Muscle of arm (tissue), 14 donors: ENCODE measurements at places on chromosomes 1 and 21.

- no peak for DNase-seq
Measured at GRCh38 chr1:40595623-40596022, 64.2 kb downstream of the ZNF684 start.

DNA sequence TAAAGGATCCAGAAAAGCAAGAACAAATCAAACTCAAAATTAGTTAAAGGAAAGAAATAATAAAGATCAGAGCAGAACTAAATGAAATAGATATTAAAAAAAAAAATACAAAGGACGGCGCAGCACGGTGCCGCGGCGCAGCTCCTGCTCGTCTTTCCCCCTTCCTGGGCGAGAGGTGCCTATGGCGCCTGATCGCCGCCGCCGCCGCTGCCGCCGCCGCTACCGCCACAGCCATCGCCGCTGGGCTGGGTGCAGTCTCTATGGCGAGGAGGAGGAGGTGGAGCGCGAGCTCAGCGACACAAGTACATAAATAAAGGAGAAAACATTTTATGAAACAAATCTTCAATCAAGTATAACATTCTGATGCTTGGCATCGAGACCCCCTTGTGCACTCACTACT is 77.6 kb upstream of the VANGL1 start:
- DNase-seq = no peak

DNA sequence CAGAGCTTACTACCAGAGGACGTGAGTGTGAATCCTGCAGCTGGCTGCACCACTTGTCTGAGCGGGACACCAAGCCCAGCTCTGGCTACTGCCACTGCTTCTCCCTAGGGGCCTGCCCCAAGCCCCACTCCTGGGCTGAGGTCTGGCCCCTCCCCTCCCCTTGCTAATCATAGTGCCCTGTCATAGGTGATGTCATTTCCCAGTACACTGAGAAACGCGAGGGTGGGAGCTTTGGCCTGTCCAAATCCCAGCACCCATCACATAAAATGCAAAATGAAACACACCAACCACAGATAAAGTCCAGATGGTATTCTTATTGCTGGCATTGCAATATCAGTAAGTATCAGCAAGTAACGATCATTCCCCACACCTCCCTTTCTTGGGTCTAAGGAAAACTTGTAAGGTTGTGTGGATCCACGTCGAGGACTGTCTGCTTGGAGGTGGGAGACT is 77.7 kb downstream of the TOMM20 start:
- DNase-seq = no peak

DNA sequence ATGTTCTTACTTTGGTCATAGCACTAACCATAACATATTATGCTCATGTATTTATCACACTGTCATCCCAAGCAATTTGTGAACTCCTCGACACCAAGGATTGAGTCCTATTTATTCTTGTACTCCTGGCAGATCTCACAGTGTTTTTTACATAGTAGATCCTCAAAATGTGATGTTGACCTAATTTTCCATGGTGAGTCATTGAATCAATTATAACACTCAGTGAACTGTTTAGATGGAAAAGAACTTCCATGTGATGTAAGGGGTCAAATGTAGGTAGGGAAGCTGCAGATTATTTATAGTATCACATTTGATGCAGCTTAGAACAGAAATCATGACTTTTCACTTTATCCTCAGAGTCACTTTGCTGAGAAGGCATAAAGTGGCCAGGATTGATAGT is 281.9 kb upstream of the ADAMTS5 start:
- DNase-seq = no peak

- no peak for DNase-seq
Measured at GRCh38 chr1:198199105-198199504, 42.3 kb downstream of the NEK7 start.

GRCh38 chr1:45410850-45411509 is 70.7 kb upstream of the MUTYH start:
- DNase-seq = no peak

DNA sequence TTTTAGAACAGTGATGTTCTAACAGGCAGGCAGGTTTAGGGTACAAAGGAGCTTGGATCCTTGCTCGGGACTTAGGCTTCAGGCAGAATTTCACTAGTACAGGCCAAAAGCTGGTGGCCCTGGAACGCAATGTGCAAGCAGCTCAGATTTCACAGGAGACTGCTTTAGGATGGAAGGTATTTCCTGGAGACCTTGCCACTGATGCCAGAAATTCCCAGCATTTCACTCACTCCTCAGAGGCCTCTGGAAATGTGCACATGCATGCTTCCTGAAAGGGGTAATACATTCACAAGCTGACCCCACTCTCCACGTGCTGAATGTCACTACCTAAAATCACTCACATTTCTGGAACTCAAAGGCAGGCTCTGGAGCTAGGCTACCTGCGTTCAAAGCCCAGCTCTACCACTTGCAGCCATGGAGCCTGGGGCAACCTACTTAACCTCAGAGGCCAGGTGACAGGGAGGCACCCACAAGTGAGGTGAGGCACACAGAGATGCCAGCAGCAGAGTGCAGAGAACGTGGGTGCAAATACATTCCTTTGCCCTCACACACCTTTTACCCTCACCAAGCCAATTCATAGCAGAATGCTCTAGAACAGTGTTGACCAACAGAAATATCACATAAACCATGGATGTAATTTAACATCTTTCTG is 56.5 kb downstream of the CDC7 start:
- DNase-seq = no peak

DNA sequence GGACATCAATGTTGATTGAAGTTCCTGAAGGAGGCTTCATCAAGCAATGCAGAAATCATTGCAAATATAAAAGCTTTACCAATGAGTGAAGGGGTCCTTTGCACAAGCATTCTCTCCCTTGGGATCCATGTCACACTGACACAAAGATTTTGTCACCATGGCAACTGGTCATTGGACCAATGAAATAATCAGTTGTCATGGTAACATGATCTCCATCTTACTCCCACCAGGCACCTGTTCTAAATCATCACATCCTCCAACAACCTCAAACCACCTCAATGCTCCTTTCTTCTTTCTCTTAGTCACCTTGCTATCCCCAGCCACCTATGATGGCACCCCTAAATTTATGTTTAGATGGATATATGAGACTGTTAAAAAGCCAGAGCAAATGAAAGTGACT is 13.5 kb upstream of the FOXJ3 start:
- no peak for DNase-seq

DNA sequence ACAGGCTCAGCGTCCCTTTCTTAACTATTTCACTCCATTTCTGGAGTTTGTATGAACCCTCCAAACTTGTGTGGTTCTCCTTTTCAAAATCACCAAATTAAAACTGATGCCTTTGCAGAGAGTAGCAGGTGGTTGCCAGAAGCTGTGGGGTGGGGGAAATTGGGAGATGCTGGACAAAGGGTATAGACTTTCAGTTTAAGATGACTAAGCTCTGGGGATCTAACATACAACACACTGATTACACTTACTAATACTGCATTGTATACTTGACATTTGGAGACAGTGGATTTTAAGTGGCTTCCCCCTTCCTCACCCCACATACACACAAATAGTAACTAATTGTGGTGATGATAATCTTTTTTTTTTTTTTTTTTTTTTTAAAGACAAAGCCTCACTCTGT is 11.1 kb upstream of the SCYL3 start:
- DNase-seq = no peak

DNA sequence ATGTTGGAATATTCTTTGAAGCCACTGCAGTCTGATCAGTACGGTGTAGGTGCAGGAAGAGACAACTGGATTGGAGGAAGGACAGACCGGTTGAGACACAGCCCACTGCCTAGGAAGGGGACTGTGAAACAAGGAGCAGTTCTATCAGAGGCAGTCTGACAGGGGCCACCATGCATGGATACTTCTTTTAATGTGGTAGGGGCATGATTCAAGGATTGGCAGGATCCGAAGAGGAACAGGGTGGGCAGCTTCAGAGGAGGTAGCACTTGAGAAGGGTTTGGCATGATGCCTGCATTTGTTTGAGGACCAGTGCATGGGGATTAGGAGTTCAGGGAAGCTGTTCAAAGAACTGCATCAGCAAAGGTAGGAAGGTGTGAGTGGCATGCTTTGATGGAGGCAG is 167.9 kb downstream of the DYRK1A start:
- DNase-seq = no peak

DNA sequence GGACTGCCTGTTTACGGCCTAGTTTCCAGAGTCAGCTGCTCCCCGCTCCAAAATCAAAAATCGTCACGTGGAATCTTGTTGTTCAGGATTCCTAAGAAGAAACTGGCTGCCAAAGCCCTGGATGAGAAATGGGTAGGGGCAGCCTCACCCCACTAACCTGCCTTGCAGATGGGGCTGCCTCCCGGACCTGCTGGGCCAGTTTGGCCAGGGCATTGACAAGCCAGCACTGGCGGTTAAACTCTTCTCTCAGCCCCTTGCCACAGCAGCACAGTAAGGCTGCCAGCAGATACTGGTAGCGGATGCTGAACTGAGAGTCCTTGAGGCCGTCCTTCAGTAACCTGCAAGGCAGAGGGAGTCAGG is 31.6 kb upstream of the PPP1R15B start:
- no peak for DNase-seq

- no peak for DNase-seq
Measured at GRCh38 chr1:45328680-45329079, 2.0 kb downstream of the HPDL start.

DNA sequence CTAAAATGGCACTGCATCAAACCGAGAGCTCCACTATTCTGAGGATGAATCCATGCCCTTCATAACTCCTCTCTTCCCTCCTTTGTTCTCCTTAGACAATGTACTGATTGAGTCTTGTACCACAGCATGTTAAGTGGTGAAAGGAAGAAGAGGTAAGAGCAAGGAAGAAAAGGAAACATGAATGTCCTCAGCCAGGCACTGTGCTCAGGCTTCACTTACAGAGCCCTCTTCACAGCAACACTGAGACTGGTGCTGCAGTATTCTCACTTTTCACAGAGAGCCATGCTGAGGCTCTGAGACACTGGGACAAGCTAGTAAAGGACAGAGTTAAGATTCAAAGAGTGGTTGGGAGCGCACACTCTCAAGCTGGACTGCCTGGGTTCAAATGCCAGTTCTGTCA is 143.5 kb downstream of the AKT3 start:
- DNase-seq = no peak

DNA sequence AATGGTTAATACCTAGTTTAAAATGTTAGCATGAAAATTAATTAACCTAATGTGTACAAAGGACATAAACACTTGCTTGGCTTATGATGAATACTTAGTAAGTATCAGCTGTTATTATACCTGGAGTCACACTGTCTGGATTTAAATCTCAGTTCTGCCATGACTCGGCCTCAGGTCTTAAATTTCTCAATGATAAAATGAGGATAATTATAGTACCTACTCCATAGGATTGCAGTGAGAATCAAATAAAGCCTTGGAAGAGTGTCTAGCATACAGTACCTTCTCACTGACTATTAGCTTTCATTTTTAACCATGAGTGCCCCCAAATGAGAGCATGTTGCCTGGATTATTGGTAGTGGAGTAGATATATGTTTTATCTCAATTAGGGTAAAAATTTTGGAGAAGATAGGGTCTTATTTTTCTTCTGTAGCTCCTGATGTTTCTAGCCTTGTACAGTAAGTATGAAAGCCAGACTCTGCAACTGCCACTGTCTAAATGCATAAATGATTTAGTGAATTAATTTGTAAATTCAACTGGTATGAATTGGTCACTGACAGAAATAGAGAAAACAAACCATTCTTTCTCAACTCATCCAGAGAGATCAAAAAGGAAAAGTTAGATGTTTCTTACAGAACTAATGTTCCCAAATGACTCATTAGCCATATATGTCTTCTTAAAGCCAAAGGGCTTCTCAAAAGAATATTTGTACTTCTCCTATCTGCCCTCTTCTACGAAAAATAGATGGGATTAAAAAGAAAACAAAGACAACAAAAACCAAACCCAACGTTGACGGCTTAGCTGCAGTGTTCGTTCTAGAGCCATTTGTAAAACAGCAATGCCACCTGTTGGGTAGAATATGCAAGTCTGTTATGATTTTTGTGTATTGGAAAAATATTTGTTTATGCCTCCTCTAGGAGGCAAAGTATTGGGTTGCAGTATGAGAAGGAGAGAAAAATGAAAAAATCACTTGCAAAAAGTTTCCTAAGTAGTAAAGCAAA is 53.8 kb upstream of the MROH9 start:
- DNase-seq = peak; percentile 71

- DNase-seq = peak; percentile 71
Measured at GRCh38 chr1:44714944-44715571, 15.9 kb downstream of the RNU5D-1 start.

GRCh38 chr1:31811605-31812004 is 4.2 kb downstream of the SPOCD1 start:
- DNase-seq = no peak

GRCh38 chr1:230781594-230781993 is 34.4 kb downstream of the CAPN9 start:
- DNase-seq = no peak

DNA sequence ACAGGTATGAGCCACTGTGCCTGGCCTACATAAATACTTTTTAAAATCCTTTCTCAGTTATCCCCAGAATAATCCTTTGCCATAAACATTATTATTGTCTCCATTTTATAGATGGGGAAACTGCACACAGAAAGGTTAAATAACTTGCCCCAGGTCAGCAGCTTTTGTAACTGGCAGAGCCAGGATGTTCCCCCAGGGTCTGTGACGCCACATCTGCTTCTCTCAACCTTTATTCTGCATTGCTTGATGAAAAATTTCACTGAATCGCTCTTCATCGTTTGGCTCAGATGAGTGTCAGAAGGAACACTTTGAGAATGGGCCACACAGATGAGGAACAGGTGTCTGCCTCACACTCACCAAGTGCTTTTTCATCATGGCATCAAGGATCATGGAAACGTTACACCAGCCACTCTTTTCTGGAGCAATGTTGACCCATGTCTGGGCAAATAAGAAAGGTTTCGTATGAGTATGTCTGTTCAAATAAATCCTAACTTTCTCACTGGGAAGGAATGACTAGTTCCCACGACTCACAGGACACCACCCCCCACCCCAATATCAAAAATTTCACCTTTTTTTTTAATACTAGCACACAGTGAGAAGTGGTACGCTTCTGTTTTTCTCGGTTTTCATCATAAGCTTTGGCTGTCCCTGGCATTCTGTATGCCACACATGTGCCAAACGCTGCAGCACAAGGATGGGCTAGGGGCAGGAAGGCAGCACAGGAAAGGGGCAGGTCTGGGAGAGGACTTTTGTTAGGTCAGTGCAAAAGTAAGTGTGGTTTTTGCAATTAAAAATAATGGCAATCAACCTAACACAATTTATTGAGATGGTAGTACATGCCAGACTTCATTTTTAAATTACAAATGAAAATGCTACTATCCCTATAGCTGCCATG is 9.0 kb upstream of the PTGFRN start:
- DNase-seq = no peak

- no peak for DNase-seq
Measured at GRCh38 chr21:37372127-37372731, 5.7 kb downstream of the DYRK1A start.

GRCh38 chr1:121522061-121522759 is 337.4 kb downstream of the SRGAP2C start:
- no peak for DNase-seq

- DNase-seq = no peak
Measured at GRCh38 chr1:943545-944340, 15.3 kb downstream of the NOC2L start.

- DNase-seq = peak; percentile 66
Measured at GRCh38 chr1:15343729-15344128, 66.0 kb upstream of the EFHD2 start.

GRCh38 chr1:22127731-22128130 is 15.2 kb downstream of the WNT4 start:
- DNase-seq = no peak

GRCh38 chr1:244236101-244236500 is 185.0 kb downstream of the ZBTB18 start:
- DNase-seq = no peak
